ENCODE measurements at places on chromosomes 7 and 10.

DNA sequence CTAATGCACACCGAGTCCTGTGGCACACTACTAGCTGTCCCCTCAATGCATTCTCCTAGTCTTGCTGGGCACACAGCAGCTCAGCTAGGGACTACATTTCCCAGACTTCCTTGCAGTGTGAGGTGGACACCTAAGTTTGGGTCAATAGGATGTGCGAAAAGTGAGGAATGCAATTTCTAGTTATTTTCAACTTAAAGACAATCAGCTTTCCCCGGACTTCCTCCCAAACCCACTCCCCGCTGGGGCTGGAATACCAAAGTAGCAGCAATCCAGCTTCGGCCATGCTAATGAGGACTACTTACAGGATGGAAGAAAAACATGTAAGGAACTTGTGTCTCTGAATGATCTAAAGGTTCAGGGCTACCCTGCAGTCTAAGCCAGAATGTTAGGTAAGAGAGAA, 286.4 kb upstream of the LRRN3 start:
- DNase-seq: no peak

GRCh38 chr10:113552014-113552413, 839 bp upstream of the HABP2 start:
- no peak for DNase-seq

GRCh38 chr10:52474265-52474664, 160.2 kb downstream of the DKK1 start:
- no peak for DNase-seq

GRCh38 chr7:17495655-17496394, 197.4 kb downstream of the AHR start:
- DNase-seq: no peak

DNA sequence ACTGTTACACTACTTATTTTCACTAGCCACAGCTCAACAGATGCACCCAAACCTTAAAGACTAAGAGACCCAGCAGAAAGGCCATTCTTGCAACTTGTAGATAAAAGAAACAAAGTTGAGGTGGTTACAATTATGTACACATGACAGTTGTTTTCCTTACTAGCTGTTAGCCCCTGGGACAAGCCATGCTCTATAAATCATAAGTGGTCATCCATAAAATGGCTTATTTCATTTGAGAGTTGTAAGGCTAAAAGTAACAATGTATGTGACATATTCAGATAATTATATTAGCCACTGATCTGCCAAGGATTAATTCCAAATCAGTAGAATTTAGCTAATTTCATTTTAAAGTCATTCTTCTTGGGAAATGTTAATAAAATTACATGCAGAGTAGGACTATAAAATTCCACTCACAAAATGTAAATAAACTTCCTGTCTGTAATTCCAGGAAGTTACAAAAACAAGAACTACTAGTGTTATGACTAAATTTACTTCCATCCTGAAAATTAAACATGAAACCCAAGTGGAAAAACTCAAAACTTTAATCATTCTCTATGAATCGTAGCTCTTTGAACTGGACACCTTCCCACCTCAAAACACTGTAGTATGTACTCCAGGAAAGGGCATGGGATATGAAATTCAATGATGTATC, 13.3 kb downstream of the SLC37A3 start:
- no peak for DNase-seq

DNA sequence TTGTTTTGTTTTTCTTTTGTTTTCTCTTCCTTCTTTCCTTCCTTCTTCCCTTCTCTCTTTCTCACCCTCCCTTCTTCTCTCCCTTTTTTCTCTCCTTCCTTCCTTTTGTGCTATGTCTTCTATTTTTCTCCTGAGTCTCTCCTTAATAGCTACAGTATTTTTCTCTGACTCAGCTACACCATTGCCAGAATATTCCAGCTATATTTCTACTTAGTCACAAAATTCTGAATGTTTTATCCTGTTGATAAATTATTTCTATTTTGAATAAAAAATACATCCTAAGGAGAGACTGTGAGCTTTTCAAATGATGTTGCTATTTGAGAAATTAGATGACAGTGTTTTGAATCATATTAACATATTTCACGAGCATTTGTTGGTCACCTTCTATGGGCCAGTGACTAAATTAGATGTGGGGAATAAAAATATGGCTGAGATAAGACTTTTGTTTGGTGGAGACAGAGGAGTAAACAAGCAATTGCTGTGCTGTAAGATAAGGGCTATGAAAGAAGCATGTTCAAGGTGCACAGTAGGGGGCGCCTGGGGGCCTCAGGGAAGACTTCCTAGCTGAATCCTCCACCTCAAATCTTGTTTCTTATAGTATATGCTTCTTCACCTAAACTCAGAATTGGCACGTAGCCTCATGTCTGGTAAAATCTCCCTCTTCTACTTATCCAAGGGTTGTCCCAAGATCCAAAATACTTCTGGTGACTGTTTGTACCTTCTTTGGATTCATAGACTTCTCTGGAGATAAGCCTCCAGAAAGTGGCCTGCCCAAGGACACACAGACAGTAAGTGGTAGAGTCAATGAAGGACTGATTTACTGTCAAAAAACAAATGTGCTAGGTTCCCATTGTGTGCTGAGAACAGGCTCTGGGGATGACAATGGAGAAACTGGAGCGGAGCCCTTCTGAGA, 115.5 kb upstream of the CREB5 start:
- DNase-seq: peak; percentile 71

- no peak for DNase-seq
Measured at GRCh38 chr10:27998178-27998953, 513 bp downstream of the ODAD2 start.

DNA sequence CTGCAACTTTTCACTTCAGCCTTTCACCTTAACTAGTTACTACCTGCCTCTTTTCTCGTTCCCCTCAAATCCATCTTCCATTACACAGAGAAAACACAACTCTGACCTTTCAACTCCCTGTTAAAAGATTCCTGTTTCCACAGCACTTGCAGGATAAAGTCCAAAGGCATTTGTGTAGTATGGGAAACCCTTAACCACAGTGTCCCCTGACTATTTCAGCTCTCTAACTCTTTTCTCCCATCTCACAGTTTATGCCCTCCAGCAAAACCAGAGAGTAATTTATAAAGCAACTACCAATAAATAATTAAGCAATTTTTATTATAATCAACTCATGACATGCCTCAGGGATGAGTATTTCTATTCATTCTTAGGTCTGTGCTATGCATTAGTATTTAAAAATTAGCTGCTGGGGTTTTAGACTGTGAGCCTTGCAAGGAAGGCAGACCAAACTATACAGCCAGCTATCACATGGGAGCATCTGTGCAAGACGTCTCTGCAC, 51.0 kb downstream of the COL1A2 start:
- DNase-seq: no peak

Measured in Karpas-422 (cell line).